GM03348 (cell line): ENCODE measurements at places on chromosomes 1 and 21.
A peak's percentile ranks its signal among the peaks of the same experiment; 100 is the strongest.

- no peak for DNase-seq
These were observed 3.4 kb upstream of the USF1 start for GRCh38 chr1:161048949-161049722.

DNA sequence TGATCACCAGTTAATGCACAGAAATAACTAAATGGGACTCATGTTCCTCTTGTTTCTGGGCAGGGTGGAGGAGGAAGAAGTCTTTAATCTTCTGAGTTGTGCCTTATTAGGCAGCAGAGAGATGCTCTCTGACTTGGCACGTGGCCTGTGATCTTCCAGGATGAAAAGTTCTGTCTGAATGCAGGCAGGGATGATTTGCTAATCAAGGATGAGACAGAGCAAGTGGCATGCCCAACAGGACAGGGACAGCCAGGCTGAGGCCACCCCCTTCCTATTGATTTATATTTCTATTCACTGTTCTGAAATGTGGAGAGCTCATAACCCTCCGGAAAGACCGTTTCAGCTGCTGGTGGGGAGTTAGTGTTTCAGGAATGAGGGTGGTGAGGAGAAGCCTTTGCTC, 477.8 kb upstream of the CAMK1G start:
- no peak for DNase-seq

DNA sequence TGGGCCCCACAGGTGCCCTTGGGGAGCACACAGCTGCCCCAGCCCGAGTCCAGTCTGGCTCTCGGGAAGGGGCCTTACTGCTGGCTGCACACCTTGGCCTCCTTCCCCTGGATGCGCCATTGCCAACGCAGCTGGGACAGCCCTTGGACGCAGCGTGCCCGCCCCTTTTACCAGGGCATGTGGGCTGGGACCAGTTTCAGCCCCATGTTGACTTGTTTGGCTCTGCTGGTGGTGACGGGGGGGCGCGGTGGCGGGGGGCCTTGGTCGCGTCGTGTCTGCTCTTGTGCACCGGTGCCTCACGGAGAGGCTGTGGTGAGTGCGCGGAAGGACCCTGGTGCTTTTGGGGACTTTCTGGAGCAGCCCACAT, 19.6 kb downstream of the SKI start:
- DNase-seq = no peak

GRCh38 chr1:93661829-93662474, 19.7 kb downstream of the BCAR3 start:
- DNase-seq = peak; percentile 78

DNA sequence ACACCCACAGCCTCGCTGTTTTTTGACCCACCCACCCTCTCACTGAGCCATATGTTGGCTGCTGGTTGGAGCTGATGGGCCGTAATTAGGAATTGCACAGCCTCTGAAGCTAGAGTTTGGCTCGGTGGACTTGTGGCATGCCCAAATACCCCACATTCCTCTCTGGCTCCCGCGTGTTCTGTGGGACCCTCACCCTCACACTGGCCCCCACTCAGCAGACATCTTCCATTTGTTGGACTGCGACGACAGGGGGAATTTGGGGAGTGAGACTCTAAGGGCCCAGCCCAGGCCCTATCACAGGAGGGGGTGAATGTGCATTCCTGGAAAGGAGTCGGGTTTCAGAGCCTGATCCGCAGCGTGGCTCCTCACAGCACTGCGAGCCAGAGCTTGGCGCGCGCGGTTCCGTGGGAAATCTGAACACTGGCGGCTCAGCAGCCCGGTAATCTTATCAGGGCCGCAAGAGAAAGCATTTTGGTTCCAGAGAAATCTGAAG, 5.2 kb downstream of the RCSD1 start:
- DNase-seq = peak; percentile 36

- peak; percentile 48 for DNase-seq
These were observed 221.4 kb downstream of the HLX start for GRCh38 chr1:221100611-221101010.

GRCh38 chr1:162113419-162113818, 43.9 kb downstream of the NOS1AP start:
- no peak for DNase-seq

DNA sequence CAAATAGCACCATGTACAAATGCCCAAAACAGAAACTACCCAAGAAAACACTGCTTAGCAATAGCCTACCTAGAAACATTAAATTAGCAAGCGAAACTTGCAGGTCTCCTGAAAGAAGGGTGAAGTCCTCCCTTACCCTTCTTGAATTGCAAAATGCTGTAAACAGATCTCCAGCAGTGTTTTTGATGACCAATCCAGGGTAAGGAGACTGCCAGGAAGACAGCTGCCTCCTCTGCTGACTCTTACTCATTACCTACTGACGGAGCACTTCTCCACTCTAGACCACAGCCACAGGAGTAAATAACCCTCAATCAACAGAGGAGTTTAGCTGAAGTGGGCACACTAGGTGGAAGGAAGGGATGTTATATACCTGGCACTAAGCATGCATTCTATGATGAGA, 32.2 kb upstream of the GADD45A start:
- DNase-seq = peak; percentile 67

DNA sequence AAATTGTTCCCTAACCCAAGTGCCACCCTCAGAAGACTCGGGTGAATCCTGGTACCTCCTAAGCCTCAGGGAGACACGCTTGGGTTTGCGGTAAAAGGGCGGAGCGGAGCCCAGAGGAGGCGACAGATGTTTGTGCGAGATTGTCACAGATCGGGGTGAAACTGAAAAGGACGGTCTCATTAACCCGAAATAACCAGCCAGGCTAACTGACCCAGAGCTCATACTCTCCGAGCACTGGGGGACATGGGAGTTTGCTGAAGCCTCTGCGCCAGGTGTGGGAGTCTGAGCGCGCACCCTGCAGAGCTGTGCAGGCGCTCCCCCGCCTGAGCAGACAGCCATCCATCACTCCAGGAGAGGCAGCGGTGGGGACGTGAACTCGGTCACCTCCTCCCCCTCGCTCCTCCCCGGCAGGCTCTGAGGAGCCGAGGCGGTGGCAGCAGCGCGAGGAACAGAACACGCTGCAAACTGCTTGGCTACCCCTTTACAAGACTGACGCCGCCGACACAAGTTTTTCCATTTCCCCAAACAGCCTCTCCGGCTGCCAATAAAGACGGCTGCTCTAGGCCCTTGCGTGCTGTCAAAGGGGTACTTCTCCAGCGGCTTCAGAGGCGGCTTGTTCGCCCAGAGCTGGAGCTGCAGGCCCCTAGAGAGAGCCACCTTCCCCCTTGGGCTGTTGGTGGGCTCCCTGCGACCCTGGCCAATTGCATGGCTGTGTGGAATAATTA, 43.5 kb downstream of the RRAGC start:
- no peak for DNase-seq

- no peak for DNase-seq
These were observed 676.1 kb downstream of the PTPRU start for GRCh38 chr1:29912425-29912824.

DNA sequence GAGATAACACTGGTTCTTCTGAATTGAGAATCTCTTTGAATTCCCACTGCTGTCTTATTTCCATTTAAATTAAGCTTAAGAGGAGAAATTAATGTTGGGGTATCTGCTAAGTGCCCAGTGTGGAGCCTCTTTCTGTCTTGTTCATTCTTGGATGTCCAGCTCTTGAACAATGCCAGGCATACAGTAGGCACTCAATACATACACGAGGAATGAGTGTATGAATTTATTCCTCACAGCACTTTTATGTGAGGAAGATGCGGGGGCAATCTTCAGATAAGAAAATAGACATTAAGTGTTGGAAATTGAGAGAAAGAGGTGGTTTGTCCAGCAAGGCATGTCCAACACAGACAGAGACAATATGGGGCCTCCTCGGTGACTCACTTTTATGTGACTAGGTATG, 11.8 kb upstream of the ATF3 start:
- no peak for DNase-seq

DNA sequence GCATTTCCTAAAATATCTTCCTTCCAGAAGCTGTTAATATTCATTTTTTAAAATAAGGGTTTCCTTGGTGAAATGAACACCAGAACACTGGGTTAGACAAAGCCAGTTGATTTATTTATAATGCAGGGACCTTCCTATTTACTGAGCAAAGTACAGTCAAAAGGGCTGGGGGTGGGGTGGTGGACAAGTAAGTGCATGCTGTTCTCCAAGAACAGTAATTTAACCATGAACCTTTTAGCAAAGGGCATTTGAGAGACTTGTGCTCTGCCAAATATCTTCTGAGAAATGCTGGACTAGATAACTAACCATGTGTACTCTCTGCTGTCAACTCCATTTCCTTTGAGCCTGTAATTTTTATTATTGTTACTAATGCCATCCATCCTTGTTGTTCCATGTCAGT, 100.2 kb downstream of the OMA1 start:
- DNase-seq = no peak

- no peak for DNase-seq
These were observed 30.4 kb downstream of the VAV3 start for GRCh38 chr1:107934578-107934977.

GRCh38 chr1:53293123-53293522, 34.7 kb downstream of the LRP8 start:
- DNase-seq = peak; percentile 57

DNA sequence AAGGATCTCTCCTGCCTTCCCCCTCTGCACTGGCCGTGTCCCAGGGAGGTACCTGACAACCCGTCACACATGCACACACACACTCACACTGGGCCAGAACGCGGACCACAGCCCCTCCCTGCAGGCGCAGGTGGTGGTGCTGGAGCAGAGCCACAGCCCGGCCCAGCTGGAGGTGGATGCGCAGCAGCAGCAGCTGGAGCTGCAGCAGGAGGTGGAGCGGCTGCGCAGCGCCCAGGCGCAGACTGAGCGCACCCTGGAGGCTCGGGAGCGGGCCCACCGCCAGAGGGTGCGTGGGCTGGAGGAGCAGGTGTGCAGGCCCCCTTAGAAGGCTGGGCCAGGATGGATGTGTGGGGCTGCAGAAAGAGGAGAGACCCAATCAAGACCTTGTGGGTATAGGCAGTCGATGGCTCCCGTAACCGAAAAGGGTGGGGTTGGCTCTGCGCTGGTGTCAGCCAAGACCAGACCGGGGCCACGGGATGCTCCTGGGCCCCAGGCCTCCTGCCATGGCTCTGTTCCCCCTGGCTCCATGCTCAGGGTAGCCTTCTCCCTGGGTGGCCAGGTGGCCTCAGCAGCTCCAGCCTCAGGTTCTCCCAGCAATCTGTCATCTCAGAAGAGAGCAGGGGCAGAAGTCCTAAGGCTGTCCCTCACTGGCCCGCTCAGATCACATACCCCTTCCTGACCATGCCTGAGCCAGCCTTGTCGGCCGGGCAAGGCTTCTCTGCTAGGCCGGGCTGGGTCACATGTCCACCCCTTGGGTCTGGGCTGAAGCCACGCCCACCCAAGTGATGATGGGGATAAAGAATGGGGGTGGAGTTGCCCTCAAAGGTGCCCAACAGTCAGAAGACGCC, 8.9 kb downstream of the MFAP2 start:
- DNase-seq = peak; percentile 64

- peak; percentile 39 for DNase-seq
These were observed 19.4 kb downstream of the PTPRF start for GRCh38 chr1:43549921-43550597.

- DNase-seq = no peak
These were observed 5.9 kb downstream of the MAN1C1 start for GRCh38 chr1:25622531-25622930.

- no peak for DNase-seq
These were observed 27.9 kb upstream of the NTPCR start for GRCh38 chr1:232922485-232922884.

DNA sequence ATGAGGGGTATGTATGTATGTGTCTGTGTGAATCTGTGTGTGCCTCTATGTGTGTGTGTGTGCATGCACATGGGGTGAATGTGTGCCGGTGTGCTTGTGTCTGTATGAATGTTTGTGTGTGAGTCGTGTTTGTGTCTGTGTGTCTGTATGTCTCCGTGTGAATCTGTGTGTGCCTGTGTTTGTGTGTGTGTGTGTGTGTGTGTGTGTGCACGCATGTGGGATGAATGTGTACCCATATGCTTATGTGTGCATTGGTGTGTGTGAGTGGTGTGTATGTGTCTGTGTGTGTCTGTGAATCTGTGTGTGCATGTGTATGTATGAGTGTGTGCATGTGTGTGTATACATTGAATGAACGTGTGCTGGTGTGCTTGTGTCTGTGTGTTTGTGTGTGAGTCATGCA, 88.9 kb downstream of the MATN1 start:
- DNase-seq = no peak

GRCh38 chr1:14969006-14969405, 184.5 kb upstream of the TMEM51 start:
- DNase-seq = no peak

GRCh38 chr1:93603601-93604000, 78.0 kb downstream of the BCAR3 start:
- no peak for DNase-seq

GRCh38 chr1:9249534-9250410, 15.2 kb downstream of the H6PD start:
- peak; percentile 71 for DNase-seq

DNA sequence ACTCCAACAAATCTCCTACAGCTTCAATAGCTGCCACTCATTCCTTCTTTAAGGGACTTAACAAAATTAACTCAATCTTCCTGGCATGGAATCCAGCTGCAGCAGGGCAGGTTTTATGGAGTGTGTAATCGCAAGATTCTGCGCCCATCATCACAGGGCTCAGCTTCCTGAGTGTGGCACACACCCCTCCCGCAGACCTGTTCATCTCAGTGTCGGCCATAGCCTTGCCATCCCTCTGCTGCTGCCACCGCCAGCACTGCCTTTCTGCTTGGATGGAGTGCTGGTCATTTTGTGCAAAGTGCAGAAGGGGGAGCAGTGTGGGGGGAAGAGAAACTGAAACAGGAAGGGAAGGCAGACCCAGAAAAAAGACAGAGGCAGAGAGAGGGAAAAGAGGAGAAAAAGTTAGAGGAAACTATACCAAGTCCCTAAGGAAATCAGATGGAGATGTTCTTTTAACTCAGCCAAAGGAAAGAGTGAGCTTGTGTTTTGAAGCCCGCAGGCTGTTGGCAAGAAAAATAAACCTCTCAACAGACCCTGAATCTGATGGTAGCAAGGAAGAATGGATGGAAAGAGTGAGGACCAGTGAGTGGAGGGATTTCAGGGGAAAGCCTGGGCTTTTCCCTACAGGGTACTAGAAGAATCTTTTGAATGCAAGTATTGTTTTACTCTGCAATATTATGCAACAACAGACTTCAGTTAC, 324.2 kb downstream of the SEC16B start:
- DNase-seq = no peak

GRCh38 chr1:194076646-194077045, 890.2 kb upstream of the B3GALT2 start:
- DNase-seq = no peak

GRCh38 chr1:26220199-26220912, 13.6 kb upstream of the CEP85 start:
- no peak for DNase-seq

GRCh38 chr1:231508497-231508896, 20.0 kb upstream of the TSNAX start:
- no peak for DNase-seq

GRCh38 chr21:34908419-34909055, 140.6 kb downstream of the RUNX1 start:
- peak; percentile 21 for DNase-seq

GRCh38 chr1:95321531-95321930, 87.5 kb downstream of the RWDD3 start:
- no peak for DNase-seq

DNA sequence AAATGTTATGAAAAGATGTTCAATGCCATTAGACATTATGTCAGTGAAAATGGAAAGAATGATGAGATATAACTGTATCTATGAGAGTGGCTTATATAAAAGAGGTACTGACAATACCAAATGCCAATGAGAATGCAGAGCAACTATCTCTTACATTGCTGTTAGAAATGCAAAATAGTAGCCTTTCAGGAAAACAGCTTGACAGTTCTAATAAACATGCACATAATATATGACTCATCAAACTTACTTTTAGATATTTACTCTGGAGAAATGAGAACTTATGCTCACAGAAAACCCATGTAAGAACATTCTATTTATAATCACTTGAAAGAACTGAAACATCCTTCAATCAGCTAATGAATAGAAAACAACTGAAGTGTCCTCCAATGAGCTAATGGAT, 996.7 kb upstream of the ADGRL4 start:
- no peak for DNase-seq
